ENCODE measurements at places on chromosomes 1 and 21.

- no peak for DNase-seq
These were observed 31.9 kb downstream of the FAM163A start for GRCh38 chr1:179775009-179775408.

GRCh38 chr1:103024051-103024450, 84.3 kb downstream of the COL11A1 start:
- DNase-seq = no peak

DNA sequence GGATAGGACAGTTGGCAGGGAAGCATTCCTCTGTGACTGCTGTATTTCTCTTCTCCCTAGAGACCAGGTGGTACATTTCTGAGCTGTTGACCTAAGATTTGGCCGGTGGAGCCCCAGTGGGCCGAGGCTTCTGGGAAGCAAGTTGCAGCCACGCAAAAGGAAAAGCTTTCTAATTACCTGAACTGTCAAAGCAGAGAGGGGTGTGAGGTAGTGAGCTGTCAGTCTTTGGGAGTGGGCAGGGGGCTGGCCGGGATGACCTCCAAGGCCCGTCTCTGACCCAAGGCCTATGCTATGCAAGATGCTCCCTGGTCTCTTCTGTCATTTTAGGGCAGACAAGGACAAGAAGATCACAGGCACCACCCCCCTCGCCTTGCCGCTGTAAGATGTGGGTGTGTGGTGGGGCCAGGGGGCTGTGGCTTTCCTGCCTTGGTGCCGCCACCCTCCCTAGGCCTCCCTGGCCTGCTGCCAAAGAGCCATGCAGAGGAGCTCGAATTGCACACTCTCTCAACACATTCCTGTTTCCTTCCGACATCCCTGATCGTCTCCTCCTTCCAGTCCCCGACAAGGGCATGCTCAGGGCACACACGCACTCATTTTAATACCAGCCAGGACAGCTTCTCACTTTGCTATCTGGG, 7.7 kb downstream of the PADI1 start:
- peak; percentile 74 for DNase-seq

- DNase-seq = no peak
These were observed 8.6 kb downstream of the SLC2A1 start for GRCh38 chr1:42950116-42950481.

GRCh38 chr1:235225299-235225698, 64.2 kb upstream of the RBM34 start:
- no peak for DNase-seq

Data from activated CD4-positive, alpha-beta T cell treated with anti-CD3 and anti-CD28 coated beads, Interleukin-2, amount 10 ng/mL, durations not matched to agents 7 days and 5 days (primary cell).